ENCODE measurements at places on chromosomes 2 and 18. TPM values are rescaled to one million over a fixed set of nuclear protein-coding genes. Genes with fewer than 3 reads are reported as not detected.

Gene LAMA1
- 11.9 TPM for total RNA-seq

DNA sequence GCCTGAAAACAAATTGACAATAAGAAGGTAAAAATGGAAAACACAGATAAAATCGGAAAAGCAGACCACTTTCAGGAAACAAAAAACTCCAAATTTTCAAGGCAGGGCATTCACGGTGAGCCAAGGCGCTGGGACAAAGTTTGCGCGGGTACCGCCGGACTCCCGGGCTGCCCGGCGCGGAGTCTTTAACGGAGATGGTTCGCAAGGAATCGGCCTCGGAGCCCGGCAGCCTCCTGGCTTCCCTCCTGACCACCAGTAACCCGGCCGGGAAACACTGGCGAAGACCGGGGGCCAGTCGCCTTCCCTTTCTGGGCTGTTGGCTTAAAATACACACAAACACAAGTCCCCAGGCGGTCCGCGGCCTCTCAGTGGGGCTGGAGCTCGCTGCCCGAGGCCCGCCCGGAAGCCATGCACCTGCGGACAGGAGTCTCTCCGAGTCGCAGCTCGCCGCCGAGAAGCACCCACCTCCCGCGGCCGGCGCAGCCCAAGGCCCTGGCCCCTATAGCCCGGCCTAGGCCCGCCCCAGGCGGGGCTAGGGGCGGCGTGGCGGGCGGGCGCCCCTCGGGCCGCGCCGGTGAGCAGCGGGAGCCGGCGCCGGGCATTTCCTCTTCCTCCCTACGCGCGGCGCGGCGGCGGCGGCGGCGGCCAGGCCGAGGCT is 622 bp upstream of the KCMF1 start:
- DNase-seq, result peak; percentile 77

- no peak for DNase-seq
These were observed 111.7 kb upstream of the GPC1 start for GRCh38 chr2:240323601-240324291.

Gene STK39
- total RNA-seq, result 7.9 TPM

DNA sequence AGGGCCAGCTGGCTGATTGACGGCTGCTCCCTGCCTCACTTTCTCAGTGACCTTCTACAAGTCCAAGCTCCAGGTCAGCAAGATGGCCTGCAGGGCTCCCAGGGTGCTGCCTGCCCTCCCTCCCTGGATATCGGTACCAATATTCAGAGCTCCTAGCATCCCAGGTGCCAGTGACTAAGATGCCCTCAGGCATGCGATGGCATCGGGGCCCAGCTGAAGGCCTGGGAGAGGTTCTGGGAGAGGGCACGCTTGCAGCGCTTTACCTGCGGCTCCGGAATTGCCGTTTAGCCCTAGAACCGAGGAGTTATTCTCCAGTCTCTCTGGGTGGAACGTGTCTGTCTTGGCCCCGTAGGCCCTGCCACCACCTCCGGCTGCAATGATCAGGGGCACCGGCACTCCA is 116.8 kb downstream of the CLIP4 start:
- no peak for DNase-seq

DNA sequence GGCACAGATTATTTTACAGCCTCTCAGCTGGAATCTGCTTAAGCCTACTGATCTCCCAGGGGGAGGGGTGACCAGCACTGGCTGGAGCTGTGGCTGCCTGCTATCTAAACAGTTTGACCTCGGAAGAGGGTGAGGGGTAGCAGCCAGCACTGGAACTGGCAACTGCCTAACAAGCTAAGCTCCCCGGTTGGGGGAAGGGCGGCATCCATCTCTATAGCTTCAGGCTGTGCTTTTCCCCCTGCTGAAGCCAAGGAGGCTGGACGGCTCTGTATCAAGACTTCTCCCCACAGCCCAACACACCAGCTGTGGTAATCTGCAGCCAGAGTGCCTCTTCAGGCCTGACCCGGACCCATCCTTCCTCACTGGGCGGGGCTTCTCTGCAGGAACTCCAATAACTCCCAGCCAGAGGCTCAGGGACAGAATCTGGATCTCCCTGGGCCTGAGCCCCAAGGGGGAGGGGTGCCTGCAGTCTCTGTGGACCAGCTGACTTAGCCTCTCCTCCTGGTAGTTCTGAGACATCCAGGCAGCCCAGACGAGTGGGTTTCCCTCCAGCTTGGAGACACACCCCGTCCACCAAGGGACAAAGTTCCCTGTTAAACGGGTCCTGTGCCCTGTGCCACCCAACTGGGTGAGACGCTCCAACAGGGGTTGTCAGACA is 560.2 kb downstream of the LRP1B start:
- peak; percentile 57 for DNase-seq

- DNase-seq, result no peak
These were observed 10.5 kb downstream of the DRC1 start for GRCh38 chr2:26412091-26412673.

GRCh38 chr2:191452065-191452464 is 206.9 kb downstream of the MYO1B start:
- DNase-seq, result no peak

- no peak for DNase-seq
These were observed 807.5 kb downstream of the MBD2 start for GRCh38 chr18:53417003-53417402.

GRCh38 chr18:43277164-43277600 is at the start of gene SYT4:
Gene SYT4, minus strand, starts transcription at chr18:43277490. Its CDS starts 209 bp downstream, at chr18:43277281.
- DNase-seq, result peak; percentile 20

DNA sequence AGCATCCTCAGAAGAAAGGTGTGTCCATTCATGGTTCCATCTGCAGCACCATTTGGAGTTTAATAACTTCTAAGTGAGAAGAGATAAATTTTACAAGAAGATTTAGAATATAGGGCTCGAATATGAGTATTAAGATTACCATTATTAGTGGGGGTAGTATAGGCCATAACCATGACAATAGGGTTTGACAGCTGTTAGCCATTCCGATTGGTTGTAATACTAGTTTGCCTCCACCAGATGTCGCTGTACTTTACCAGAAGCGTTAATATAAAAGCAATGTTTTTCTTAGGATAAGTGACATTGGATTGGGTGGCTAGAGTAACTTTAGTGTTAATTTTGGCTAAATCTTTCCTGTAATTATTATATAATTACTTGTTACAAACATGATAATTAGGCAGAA is 107.5 kb upstream of the SRD5A2 start:
- peak; percentile 32 for DNase-seq

- no peak for DNase-seq
These were observed 58.6 kb downstream of the GRB14 start for GRCh38 chr2:164562666-164563065.

Gene AKAIN1
- not detected for total RNA-seq

DNA sequence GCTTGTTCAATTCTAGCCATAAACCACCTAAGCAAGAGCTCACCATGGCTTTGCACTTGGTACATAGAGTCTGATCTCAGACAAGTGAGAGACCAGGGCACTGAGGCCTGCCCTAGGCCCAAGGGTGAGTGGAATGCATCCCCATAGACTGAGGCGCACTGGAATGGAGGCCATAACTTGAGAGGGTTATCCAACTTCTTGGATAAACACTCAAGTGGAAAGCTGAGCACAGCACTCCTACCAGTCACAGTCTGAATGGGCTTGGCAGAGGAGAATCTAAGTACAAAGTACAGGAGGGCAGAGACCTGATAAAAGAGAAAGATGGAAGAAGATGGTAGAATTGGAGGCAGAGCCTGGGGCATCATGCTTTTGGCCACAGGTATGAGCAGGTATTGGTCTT is 30.4 kb upstream of the CASP10 start:
- no peak for DNase-seq

- peak; percentile 82 for DNase-seq
These were observed at the start of gene BOK for GRCh38 chr2:241558532-241559322. Gene BOK, plus strand, starts transcription at chr2:241558745. Its CDS starts 739 bp downstream, at chr2:241559484.

Gene KCNS3
- total RNA-seq, result 90.2 TPM

Gene DLGAP1
- 0.99 TPM for total RNA-seq

Gene FOXI3
- total RNA-seq, result not detected

DNA sequence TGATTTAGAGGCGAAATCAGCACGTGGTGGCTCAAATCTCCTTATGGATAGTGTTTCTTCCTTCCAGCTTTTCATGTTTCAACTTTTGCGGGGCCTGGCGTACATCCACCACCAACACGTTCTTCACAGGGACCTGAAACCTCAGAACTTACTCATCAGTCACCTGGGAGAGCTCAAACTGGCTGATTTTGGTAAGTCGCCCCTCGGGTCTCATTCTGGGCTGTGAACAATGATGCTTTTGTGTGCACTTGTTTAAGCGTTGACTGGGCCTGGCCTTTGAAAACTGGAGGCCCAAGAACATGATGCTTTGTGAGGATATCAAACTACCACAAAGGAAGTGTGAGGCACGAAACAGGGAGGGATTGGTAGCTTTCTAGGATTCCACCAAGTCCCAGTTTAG is 27.4 kb downstream of the CDK15 start:
- no peak for DNase-seq

Gene CDK5R2
- total RNA-seq, result 0.14 TPM

DNA sequence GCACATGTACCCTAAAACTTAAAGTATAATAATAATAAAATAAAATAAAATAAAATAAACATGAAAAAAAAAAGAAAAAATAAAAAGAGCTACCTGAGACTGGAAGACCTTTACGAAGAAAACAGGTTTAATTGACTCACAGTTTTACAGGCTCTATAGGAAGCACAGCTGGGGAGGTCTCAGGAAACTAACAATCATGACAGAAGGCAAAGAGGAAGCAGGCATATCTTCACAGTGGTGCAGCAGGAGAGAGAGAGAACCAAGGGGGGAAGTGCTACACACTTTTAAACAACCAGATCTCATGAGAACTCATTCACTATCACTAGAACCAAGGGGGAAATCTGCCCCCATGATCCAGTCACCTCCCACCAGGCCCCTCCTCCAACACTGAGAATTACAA is 379.3 kb upstream of the VWC2L start:
- DNase-seq, result no peak

Gene GPAT2
- total RNA-seq, result 0.08 TPM

GRCh38 chr2:213202011-213202410 is 50.6 kb upstream of the IKZF2 start:
- no peak for DNase-seq

DNA sequence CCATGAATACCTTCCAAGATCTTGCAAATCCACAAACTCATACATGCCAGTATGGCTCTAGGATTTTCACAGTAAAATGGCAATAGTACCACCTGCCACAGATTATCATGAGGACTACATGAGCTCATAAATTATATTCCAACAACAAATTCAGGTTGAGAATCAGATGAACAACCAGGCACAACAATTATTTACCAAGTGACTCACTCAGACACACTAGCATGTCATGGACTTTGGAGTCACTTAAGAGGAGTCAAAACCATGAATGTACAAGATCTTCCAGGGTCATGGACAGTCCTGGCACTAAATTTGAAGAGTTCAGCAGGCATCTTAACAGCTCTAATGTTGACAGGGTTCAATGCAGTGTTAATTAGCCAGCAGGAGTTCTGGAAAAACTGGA is 34.4 kb upstream of the BZW1 start:
- DNase-seq, result no peak

- DNase-seq, result no peak
These were observed 54.9 kb downstream of the DSC3 start for GRCh38 chr18:30987467-30988241.

DNA sequence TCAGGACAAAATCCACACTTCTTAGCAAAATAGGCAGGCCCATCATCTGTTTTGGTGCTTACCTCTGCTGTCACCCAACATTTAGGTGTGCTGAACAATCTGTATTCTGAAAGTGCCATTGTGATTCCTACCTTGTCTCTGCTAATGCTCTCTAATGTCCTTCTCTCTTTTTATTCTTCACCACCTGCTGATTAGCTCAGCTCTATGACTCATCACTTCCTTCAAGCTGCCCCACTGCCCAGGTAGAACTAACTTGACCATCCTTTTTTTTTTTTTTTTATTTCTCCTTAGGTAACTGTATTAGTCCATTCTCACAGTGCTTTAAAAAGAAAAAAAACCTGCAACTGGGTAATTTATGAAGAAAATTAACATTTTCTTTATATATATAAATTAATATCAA is 478.7 kb upstream of the POU3F3 start:
- no peak for DNase-seq

- DNase-seq, result no peak
These were observed 60.9 kb upstream of the ACAA2 start for GRCh38 chr18:49874238-49874637.

Gene EPB41L5
- 22.1 TPM for total RNA-seq

DNA sequence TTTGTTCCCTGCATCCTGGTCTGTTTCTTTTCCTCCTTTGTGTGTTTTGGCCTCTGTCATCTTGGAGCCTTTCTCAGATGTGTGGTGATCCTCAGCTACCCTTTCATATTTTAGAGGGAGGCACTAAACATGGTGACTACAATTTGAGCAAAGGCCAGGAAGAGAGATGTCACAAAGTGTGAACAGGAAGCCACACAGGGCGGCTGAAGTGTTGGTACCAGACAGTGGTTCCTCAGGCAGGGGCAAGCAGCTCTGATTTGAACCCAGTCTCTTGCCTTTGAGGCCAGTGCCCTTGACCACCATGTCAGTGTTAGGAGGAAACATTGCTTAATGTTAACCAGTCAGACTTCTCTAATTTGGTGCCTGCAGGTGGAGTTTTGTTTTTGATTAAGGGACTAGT is 9.2 kb downstream of the LRRFIP1 start:
- DNase-seq, result no peak

DNA sequence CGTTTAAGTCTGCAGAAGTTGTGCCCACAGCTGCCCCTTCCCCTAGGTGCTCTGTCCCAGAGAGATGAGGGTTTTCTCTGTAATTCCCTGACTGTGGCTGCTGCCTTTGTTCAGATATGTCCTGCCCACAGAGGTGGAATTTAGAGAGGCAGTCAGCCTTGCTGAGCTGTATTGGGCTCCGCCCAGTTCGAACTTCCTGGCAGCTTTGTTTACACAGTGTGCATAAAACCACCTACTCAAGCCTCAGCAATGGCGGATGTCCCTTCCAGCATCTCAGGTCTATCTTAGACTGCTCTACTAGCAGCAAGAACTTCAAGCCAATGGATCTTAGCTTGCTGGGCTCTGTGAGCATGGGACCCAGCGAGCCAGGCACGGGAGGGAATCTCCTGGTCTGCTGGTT is 48.1 kb downstream of the LHCGR start:
- no peak for DNase-seq

GRCh38 chr2:44936715-44937687 is 4.5 kb upstream of the SIX3 start:
- no peak for DNase-seq

DNA sequence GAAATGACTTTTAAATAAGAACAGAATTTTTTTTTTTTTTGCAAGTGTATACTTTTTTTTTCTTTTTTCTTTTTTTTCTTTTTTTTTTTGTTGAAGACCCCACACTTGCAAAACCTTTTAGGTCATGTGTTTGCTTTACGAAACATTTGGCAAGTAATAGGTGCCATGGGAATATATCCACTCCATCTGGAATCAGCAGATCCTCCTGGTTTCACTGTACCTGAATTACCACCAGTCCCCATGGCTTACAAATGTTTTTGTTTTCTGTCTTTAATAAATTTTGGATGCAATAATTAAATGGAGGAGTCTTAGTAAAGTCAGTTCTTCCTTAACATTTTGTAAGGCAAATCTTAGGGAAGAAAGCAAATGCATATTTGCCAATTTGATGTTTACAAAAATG is 559.7 kb upstream of the ZEB2 start:
- DNase-seq, result no peak

Gene BOK
- total RNA-seq, result 7.3 TPM

- DNase-seq, result no peak
These were observed 163.3 kb downstream of the METTL4 start for GRCh38 chr18:2407961-2408360.

GRCh38 chr2:36444216-36444936 is 88.8 kb downstream of the CRIM1 start:
- DNase-seq, result no peak

GRCh38 chr2:197208841-197209240 is 101.7 kb downstream of the ANKRD44 start:
- no peak for DNase-seq

Data from SJCRH30 (cell line).